ENCODE measurements at places on chromosomes 11 and 22.

DNA sequence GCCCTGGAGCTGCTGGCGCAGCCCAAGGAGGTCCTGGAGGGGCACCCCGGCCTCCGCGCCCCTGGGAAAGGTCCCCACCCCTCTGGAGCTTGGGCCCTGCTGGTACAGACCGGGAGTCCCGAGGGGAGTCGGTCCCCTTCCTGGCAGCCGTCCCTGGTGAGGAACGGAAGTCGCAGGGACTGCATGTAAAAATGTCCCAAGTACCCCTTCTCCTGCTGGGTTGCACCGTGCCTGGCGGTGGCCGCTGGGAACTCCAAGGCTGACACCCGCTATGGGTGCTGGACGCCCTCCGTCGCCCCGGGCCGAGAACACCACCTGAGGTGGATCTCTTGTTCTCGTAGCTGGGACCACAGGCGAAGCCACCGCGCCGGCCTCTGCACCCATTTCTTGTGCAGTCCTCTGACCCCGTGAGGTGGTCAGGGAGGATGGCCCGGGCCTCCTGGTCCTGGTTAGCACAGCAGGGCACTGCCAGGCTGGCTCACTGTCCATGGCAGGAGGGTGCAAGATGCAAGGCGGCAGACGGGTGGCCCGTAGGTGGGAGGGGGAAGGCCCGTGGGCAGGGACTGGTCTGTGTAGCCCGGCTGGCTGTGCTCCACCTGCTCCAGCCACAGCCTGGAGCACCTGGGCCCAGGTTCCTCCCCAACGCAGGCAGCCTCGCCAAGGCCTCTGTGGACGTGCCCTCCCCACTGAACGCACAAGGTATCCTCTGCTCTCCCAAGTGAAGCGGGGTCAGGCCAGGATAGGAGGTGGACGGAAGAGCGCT is 165.2 kb downstream of the IGLL1 start:
- H3K27me3 ChIP-seq = no peaks in the 10 kb centered on the region
- DNase-seq = no peak
- no peaks in the 10 kb centered on the region for H3K36me3 ChIP-seq
- no peak overlapping the region for H3K4me3 ChIP-seq
- H3K4me1 ChIP-seq = no peaks in the 10 kb centered on the region
- no peak overlapping the region for H3K27ac ChIP-seq

- no peak for DNase-seq
- no peaks in the 10 kb centered on the region for H3K4me1 ChIP-seq
- H3K27me3 ChIP-seq = no peaks in the 10 kb centered on the region
- H3K36me3 ChIP-seq = no peaks in the 10 kb centered on the region
Observed at GRCh38 chr22:37139762-37140161, 10.0 kb downstream of the IL2RB start.

GRCh38 chr11:123231777-123232176 is 36.7 kb upstream of the CLMP start:
- no peak overlapping the region for H3K27ac ChIP-seq
- no peaks in the 10 kb centered on the region for H3K27me3 ChIP-seq
- no peak overlapping the region for H3K4me3 ChIP-seq
- no peak for DNase-seq
- H3K36me3 ChIP-seq = no peaks in the 10 kb centered on the region

DNA sequence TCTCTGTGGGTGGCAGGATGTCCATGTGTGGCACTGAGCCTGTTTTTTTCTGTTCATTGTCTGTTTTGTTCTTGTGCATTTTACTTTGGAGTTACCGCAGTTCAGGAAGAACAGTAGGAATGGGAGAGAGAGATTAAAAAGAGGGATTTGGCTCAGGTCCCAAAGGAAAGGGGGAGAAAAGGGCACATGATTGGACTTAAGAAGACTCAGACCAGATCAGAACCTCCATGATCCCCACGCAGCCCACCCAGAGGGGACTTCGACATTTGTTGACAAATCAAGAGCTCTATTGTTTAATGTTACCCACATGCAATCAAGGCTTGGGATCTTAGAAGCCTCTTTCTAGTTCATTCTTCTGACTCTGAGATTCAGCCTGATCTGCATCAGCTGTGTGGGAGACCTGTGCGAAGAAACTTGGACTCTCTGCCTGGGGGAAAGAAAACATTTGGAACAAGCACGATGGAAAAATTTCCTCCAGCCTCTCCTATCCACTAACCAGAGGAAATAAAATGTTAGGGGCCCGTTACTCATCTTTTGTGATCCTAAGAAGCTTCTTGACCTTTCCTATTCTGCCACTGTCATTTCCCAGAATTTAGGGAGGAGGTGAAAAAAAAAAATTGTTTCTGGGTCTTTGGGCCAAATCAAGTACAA is 119.2 kb downstream of the SPON1 start:
- no peaks in the 10 kb centered on the region for H3K36me3 ChIP-seq
- no peaks in the 10 kb centered on the region for H3K4me1 ChIP-seq
- H3K27me3 ChIP-seq = no peaks in the 10 kb centered on the region
- no peak overlapping the region for H3K4me3 ChIP-seq
- no peak for DNase-seq

- H3K4me3 ChIP-seq = no peak overlapping the region
- no peak overlapping the region for H3K27ac ChIP-seq
- DNase-seq = no peak
- H3K36me3 ChIP-seq = no peaks in the 10 kb centered on the region
Observed at GRCh38 chr11:86438685-86439084, 64.0 kb downstream of the CCDC81 start.

DNA sequence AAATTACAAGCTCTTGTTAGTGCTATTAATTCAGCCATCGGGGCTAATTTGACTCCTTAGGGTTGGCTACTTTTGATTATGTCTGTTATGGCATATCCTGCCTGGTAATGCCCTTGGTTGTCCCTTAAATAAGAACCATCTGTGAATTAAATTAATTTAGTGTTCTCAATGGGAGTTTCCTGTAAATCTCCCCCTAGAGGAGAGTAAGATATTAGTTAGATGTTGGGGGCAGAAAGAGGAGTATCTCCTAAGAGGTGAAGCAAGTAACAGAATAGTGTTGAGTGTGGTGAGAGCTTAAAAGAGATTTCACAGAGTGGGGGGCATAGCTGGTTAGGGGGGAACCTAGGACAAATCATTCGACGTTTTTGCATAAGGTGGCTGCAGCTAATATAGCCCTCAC is 1126.9 kb downstream of the JRKL start:
- H3K27ac ChIP-seq = no peak overlapping the region
- no peaks in the 10 kb centered on the region for H3K36me3 ChIP-seq
- DNase-seq = no peak
- no peaks in the 10 kb centered on the region for H3K4me1 ChIP-seq

DNA sequence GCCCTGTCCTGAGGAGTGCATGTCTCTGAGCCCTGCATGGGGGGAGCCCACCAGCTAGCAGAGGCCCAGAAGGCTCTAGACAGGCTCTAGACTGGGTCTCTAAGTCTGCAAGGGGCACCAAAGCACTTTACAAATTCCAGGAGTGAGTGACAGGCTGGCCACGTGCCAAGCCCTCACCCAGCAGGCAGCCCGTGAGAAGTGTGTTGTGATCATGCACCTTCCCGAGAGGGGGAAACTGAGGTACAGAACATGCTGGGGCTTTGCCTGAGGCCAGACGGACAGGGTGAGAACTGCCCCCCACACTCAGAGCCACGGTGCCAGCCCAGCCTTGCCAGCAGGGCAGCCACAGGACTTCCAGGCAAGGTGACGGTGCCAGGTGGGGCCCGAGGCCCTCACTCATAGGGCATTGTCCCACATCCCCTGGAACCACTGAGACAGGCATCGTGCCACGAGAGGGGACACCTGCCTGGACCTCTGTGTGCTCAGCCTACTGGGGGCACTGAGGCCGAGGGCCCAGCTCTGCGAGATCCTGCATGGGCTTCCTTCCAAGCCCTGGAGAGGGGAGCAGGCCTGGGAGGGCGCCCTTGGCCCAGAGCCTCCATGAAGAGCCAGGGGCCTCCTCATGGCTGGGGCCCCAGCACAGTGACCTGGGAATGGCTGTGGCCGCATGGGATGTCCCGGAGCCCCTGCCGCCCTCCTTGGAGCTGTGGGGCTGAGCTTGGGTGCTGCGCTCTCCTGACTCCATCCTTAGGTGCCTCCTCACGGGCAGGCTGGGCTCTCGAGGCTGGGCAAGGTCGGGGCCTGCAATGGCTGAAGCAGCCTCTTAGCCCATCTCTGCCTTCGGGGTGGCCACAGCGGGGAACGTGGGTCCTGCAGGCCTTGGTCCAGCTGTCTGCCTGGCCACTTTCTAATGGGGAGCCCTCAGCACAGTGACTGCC is 121.5 kb downstream of the KCNQ1OT1 start:
- no peaks in the 10 kb centered on the region for H3K36me3 ChIP-seq
- DNase-seq = peak; percentile 20
- H3K27me3 ChIP-seq = no peaks in the 10 kb centered on the region
- H3K27ac ChIP-seq = no peak overlapping the region
- no peak overlapping the region for H3K4me3 ChIP-seq

DNA sequence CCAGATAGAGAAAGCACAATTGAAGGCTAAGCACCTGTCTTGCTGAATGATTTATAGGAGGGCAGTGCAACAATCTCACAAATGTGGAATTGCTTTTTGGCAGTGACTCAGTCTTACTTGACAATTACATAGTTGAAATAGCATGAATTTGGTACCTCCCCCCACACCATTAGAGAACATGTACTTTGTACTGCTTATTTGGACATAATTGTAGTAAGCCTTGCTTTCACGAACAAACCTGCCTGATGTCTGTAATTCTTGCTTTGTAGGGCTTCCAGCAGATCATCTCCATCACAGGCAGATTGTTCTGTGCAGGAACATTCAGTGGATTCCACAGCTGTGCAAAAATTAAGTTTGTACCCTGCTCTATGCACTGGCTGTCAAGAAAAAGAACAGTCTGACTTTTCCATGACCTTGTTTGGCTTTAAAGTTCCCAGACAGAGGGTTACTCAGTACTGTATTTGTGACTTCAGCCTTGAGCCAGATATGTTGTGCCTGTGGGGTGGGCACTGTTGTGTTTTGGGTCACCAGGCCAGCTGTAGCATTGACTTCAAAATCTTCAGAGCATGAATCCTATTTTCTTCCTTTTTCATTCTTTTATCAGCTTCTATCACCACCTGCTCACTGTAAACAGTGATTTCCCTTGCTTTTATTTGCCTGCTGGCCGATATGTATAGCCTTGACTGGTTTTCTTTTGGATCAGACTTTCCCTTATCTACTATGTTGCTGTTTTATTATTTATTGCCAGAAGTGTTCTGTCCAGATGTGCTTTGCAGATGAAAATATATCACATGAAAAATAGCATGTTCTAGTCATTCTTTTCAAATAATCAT is 941.0 kb upstream of the CHORDC1 start:
- H3K4me3 ChIP-seq = no peak overlapping the region
- no peaks in the 10 kb centered on the region for H3K36me3 ChIP-seq
- H3K27me3 ChIP-seq = no peaks in the 10 kb centered on the region
- peaks cover 9% of the 10 kb centered on the region for H3K4me1 ChIP-seq

GRCh38 chr11:68300076-68300830 is 12.1 kb upstream of the LRP5 start:
- H3K4me1 ChIP-seq = peaks cover 12% of the 10 kb centered on the region
- H3K4me3 ChIP-seq = no peak overlapping the region
- H3K27ac ChIP-seq = no peak overlapping the region
- DNase-seq = no peak
- no peaks in the 10 kb centered on the region for H3K27me3 ChIP-seq

GRCh38 chr11:123211981-123212380 is 16.9 kb upstream of the CLMP start:
- DNase-seq = no peak
- no peak overlapping the region for H3K27ac ChIP-seq
- H3K27me3 ChIP-seq = no peaks in the 10 kb centered on the region
- H3K36me3 ChIP-seq = no peaks in the 10 kb centered on the region

GRCh38 chr11:12253843-12254281 is 123.5 kb upstream of the PARVA start:
- H3K27me3 ChIP-seq = no peaks in the 10 kb centered on the region
- no peak for DNase-seq
- no peaks in the 10 kb centered on the region for H3K36me3 ChIP-seq
- H3K4me3 ChIP-seq = no peak overlapping the region
- peak overlapping the region; percentile 68 for H3K27ac ChIP-seq

DNA sequence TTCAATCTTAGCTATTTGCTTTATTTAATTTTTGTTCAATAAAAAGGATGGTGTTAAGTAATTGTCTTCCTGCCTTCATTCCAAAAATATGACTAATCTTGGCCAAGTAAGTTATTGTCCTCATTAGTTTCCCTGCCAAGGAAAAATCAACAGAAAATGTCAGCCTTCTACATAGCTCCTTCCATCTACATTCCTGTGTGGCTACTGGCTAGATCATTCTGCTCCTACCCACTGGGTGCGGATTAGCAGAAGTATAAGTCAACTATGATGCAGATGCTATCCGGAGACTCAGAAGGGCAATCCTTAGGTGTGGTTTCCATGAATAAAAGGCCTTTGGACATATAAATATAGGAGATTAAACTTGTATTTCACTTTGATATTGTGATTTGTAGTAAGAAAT is 154.4 kb downstream of the SBF2 start:
- H3K4me3 ChIP-seq = no peak overlapping the region
- no peak overlapping the region for H3K27ac ChIP-seq
- no peaks in the 10 kb centered on the region for H3K27me3 ChIP-seq
- DNase-seq = no peak
- H3K36me3 ChIP-seq = no peaks in the 10 kb centered on the region

DNA sequence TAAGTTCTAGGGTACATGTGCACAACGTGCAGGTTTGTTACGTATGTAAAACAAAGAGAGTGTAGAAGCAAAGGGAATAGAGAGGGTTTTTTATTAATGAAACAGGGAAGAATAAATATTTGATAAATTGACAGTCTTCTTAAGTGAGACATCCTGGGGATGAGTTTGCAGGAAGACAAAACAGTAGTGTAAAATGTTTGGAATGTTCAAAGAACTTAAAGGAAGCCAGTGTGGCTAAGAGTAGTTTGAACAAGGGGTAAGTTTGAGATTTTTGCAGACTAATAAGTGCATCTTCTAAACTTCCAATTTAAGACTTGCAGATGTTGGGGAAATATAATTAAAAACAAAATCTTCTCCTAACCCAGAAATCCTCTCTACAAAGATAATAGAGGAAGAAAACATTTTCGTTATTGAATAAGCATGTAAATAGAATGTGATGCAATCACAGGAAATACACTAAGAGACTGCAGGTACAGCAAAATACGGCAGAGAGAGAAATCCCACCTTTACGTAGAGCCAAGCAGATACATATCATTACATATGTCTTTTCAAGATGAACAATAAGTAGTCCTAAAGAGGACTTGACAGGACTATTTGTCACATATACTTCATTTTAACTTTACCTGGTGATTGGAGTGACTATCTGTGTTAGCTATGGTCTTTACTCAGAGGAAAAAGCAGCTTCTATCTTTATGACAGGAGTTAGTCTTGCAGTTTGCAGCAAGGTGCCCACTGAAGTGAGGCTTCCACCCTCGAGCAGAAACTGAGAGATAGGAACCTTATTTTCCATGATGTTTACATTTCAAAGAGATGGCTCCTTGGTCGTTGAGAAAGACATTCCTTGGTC is 402.1 kb downstream of the CNTN5 start:
- no peak for DNase-seq
- no peaks in the 10 kb centered on the region for H3K27me3 ChIP-seq

Data from pancreas (tissue), 10 donors.